ENCODE measurements at places on chromosomes 2 and 18. TPM values are rescaled to one million over a fixed set of nuclear protein-coding genes. Genes with fewer than 3 reads are reported as not detected.

DNA sequence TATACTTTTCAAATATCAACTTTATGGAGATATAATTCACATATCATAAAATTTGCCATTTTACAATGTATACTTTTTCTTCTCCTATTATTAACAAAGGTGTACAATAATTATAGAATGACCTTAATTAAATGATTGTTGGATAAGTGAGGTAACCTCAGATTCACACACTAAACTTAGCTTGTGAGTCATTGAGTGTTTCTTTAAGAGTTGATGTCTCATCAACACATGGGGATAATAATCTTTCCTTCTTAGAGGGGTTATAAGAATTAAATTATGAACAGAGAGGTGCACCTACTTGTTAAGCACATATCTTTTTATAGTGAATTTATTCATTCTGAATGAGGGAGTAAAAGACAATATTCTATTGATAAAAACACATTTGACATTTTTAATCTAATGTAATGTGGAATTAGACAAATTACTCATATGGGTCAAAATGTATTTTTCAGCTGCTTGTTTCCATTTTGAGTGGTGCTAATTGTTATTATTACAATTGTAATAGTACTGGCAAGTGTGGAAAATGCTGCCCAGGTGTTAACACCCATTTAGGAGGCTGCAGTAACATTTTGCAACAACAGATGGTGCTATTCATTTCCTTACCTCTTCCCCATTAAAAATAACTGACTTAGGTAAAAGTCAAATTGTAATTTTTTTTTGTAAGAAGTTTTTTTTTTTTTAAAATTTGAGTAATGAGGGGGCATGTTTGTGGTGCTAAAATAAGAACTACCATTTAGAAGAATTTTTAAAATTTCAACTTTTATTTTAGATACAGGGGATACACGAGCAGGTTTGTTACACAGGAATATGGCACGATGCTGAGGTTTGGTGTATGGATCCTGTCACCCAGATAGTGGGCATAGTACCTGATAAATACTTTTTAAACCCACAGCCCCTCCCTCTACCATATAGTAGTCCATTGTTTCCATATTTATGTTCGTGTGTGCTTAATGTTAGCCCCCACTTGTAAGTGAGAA lies 32.1 kb upstream of the DYNAP start:
- no peak for DNase-seq

Gene PDCL3
- total RNA-seq = 8.1 TPM

Gene LRRTM4
- total RNA-seq = 106 TPM

- DNase-seq = no peak
Observed at GRCh38 chr18:22228976-22229375, 59.6 kb downstream of the GATA6 start.

DNA sequence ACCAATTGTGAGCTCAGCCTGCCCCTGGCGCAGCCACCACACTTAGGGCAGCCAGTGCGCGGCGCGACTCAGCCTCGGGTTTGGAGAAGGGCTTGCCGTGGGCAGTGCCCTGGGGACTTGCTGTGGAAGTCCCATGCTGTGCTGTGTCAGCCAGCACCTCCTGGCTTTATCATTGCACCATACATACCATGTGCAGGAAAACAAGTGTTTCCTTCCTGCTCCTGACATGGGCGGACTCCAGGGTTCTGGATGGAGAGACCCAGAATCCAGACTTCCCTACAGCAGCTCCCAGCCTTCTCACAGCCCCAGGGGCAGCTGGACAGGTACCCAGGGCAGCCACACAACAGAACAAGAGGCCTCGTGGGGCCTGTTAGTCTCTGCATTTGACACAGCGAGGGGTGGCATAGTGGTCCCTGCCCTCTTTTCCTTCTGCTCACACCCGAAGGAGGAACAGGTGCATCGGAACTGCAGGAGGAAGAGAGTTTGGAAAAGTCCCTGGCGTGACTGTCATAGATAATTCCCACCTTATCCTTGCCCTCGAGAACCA lies 54.2 kb downstream of the SDC1 start:
- DNase-seq = no peak

DNA sequence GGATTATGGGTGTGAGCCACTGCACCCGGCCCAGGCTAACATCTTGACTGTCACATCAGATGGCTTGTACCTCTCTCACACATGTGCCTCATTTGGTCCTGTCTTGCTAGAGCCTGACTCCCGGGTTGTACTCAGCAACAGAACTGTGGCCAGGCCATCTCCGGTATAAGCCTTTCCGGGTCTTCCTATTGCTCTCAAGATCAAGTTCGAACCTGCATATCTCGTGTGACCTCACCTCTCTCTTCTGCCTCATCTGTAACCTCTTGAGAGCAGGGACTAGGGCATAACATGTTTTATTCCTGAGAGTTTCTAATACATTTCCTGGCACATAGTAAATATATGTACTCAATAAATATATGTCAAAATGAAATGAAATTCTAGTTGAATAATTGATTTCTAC lies 114.0 kb downstream of the ACAA2 start:
- no peak for DNase-seq

Gene CYRIA
- 230 TPM for total RNA-seq

Gene RABL2A
- total RNA-seq = 15.1 TPM

Gene RAD51AP2
- 0.47 TPM for total RNA-seq

DNA sequence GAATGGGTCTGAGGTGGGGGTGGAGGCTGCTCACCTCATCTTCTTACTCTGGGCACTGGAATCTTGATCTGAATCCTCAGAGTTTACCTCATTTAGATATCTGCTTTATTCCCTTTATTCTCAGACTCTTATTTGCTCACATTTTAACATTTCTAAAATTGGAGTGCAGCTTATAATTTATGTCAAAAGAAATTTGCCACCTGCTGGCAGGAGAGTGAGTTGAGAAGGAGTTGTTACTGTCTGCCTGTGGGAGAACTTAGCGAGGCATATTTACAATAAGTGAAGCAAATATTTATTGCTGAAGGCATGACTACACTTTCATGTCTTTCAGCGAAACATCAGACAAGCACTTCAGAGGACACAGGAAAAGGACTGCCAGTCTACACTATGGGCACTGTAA lies 16.4 kb upstream of the KIAA2012 start:
- DNase-seq = no peak

Gene ALPG
- not detected for total RNA-seq
